ENCODE measurements at places on chromosomes 12 and 14. TPM values are rescaled to one million over a fixed set of nuclear protein-coding genes. Genes with fewer than 3 reads are reported as not detected.

TMPRSS12 gene
- not detected for total RNA-seq

PRIMA1 gene
- not detected for total RNA-seq

PLEKHG7 gene
- not detected for total RNA-seq

GPR68 gene
- total RNA-seq: 0.90 TPM

RAD51AP1 gene
- total RNA-seq: 14.1 TPM

PAWR gene
- total RNA-seq: 63.4 TPM

EGLN3 gene
- total RNA-seq: 4.0 TPM

ERGIC2 gene
- 24.1 TPM for total RNA-seq

B3GNT4 gene
- under 0.01 TPM for total RNA-seq

- DNase-seq: no peak
Measured at GRCh38 chr12:115319446-115320040, 635.6 kb upstream of the TBX3 start.

DNA sequence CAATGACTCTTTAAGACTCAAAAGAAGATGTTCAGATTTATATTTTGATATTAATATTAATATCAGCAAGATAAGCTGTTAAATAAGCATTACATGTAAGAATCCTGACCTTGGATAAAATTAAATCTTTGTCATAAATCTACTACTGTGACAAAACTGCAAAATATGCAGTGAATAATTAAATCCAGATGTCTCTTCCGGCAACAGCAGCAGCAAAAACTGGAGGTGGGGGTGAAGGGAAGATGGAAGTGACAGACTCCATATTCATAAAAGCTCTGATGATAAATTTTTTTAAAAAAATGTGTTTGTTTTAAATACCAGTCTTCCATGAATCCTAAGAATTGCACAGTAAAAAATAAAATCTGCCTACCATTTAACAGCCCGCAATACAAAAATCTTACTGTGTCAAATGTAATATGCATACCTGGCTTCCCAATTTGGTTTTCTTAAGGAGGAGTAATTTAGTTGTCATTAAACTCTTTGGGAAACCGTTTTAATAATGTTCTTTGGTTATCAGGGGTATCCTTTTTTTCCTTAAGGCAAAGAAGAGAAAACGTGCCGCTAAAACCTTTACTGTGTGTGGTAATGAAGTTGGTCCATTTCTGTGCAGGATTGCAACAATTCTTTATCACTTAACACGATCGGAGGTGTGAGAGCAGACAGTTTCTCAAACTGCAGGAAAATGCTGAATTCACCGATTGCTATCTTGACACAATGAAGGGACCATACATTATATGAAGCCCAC, 478.2 kb downstream of the DIO2 start:
- DNase-seq: no peak

GRCh38 chr14:73263606-73264005, 26.3 kb downstream of the PAPLN start:
- no peak for DNase-seq

DNA sequence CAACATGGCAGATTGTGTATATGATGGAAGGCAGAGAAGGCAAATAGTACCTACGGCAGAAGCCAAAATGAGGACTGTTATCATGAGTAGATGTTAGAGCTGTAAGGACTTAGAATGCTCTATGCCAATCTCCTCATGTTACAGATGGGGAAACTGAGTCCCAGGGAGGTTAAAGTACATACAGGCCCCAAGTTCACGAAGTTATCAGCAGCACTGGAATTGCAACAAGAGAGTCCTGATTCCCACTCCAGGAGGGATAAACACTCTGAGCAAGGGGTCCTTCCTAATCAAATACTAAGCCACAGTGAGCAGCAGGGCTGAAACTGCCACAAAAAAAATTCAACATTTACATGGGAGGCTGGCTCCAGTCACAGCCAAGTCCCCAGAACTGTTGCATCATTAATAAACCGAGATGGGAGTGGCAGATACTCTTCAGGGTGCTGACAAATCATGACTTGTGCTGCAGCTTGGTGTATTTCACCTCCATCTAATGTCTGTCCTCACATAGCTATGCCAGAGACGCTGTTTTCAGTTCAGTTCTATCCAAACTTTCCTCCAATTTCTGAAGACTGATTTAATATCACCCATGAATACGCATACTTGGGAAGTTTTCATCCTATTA, 24.2 kb downstream of the NUAK1 start:
- DNase-seq: no peak

DNA sequence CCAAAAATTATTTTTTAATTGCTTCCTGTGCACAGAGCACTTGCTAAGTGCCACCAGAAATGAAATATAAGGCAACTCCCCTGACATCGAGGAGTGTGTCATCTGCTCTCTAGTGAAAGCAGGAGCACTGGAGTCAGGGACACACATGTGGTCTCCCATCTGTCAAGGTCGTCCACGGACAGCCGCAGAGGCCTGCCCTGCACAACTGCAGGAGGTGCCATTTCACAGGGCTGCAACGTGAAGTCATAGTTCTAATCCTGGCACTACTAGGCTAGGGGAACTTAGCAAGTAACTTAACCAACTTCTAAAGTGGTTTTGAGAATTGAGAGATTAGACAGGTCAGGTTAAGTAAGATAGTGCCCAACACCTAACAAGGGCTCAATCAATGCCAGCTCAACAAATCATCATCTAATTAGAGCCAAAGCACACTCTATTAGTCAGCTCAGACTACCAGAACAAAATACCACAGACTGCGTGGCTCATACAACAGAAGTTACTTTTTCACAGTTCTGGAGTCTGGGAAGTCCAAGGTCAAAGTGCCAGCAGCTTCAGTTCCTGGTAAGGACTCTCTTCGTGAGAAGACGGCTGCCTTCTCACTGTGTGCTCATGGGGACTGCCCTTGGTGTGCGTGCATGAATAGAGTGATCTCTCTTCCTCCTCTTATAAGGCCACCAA, 30.7 kb downstream of the FOXN3 start:
- no peak for DNase-seq

- no peak for DNase-seq
Measured at GRCh38 chr14:67492538-67492937, 4.0 kb upstream of the TMEM229B start.

DNA sequence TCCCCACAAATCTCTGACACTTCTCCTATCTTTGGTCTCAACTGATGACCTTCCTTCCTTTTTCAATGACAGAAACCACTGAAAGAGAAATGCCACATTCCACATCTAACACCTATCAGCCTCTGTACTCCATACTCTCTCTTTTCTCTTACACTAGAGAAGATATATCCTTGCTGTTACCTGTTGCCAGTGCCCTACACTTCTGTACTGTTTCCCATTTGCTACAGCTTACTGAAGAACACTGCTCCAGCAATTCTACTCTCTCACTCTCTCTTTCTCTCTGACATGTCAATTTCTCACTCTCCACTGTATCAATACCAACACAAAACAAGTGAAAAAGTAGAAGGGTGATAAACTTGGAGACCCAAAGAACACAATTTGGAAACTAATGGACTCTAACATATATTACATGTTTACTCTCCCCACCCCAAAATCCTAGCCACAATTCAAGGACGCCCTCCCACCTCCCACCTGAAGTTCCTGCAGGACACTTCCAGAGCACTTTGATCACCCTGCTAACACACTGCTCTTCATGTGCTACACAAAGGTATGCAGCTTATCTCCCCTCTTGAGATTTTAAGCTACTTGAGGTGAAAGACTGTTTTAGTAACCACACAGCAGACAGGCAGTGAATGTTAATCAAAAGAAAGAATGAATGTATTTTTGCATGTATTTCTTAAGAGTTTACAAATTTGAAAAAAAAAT, 95.0 kb downstream of the MED13L start:
- DNase-seq: no peak

GRCh38 chr12:1130571-1130970, 139.5 kb downstream of the ERC1 start:
- DNase-seq: peak; percentile 30

DNA sequence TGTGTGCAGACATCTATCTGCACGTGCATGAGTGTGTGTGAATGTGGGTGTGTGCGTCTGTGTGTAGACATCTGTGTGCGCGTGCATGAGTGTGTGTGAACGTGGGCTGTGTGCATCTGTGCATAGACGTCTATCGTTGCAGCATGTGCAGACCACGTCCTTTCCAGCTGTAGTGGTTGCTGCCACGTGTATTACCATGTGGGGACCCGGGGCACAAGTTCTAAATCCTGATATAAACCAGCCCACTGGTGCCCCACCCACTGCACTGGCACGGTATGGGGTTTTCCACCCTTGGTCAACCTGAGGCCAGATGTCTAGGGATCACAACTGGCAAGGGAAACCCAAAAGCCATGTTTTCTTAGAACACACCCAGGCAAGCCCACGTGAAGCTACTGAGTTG, 197.0 kb downstream of the ANO2 start:
- DNase-seq: no peak

DNA sequence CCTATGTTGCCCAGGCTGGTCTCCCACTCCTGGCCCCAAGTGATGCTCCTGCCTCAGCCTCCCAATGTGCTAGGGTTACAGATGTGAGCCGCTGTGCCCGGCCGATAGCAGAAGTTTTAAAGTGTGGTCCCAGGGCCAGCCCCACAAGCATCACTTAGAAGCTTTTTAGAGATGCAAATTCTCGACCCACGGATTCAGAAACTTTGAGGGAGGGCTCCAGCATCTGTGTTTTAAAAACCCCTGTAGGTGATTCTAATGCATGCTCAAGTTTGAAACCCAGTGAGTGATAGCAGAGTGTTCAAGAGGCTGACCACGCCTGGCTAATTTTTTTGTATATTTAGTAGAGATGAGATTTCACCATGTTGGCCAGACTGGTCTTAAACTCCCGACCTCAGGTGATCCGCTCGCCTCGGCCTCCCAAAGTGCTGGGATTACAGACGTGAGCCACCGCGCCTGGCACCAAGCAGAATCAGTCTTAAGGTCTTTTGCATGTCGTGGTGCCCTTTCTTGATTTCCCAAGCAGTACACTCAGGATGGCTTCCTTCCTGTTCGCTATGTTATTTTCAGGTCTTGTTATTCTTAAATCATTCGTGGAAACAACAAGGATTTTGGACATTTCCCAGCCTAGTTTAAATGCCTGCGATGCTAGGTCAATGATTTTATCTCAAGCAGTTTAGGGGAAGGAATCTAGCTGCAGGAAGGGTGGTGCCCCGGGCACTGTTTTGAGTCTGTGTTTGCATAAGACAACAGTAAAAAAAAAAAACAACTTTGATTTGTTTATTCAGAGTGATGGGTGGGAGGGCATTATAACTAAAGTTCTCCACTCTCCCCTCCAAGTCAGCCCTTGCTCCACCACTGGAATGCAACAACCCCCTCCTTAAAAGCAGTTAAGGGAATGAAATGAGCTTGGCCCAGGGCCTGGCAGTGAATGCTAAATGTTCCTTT, 9.2 kb upstream of the RILPL2 start:
- DNase-seq: no peak

DNA sequence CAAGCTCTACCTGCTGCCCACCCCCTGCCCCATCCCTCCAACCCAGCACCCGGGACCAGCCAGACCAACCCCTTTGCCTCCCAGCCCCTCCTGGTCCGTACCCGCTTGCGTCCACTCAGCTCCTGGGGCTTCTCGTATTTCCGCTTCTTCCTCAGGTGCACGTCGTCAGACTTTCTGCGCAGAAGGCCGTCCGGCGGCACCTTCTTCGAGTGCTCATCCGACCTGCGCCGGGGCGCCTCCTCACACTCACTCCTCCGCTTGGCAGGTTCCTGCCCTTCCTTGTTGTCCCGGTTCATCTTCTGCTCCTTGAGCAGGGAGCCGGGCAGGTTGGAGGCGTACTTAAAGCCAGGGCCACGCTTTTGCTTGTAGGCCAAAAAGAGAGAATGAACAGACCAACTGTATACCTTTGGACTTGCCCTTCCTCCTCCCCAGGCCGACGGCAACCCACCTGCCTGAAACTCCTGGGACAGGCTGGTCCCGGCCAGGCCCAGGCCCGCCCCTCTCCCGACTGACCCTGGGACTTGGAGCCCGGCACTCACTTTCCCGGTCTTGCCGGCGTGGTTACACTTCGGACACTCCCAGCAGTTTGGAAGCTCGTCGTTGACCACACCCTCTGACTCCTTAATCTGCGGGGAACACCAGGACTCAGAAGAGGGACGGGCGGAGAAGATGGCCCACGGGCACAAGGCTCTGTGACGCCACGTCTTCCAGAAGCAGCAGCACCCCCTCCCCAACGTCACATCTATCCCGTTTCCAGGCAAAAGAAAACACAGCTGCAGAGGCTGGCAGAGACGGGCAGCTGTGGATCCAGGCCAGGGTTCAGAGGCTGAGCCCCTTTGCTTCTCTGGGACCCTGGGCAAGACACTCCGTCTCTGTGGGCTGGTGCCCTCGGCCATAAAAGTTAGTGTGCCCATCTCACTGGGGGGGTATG, 44.3 kb downstream of the RNF34 start:
- no peak for DNase-seq

- DNase-seq: no peak
Measured at GRCh38 chr12:59734371-59734770, 138.5 kb downstream of the SLC16A7 start.

- no peak for DNase-seq
Measured at GRCh38 chr12:24398605-24399004, 449.1 kb upstream of the SOX5 start.

GRCh38 chr14:104971447-104972240, 6.5 kb downstream of the AHNAK2 start:
- no peak for DNase-seq

DNA sequence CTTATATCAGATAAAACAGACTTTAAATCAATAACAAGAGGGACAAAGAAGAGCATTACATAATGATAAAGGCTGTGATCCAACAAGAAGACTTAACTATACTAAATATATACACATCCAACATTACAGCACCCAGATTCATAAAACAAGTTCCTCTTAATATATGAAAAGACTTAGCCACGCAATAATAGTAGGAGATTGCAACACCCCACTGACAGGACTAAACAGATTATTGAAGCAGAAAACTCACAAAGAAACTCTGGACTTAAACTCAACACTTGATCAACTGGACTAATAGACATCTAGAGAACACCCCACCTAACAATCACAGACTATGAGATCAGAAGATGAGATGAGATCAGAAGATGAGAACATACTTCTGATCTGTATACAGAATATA, 5.7 kb upstream of the CLEC14A start:
- no peak for DNase-seq

- DNase-seq: no peak
Measured at GRCh38 chr12:117363056-117363662, 1.7 kb upstream of the NOS1 start.

DNA sequence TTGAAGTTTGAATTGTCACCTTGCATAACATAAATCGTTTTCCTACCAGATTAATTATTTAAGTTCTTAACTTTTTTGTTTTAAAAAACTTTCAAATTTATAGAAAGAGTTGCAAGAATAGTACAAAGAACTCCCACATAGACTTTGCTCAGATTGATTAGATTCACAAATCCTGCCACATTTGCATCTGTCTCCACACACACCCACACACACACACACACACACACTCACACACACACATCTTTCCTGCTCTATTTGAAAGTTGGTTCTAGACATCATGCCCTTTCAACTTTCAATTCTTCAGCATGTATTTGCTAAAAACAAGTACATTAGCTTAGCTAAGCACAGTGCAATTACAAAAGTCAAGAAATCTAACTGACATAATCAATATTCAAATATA, 184.0 kb downstream of the ITPR2 start:
- DNase-seq: no peak

- no peak for DNase-seq
Measured at GRCh38 chr14:104332634-104333270, 194.4 kb downstream of the KIF26A start.
